ENCODE measurements at places on chromosomes 2 and 18.

DNA sequence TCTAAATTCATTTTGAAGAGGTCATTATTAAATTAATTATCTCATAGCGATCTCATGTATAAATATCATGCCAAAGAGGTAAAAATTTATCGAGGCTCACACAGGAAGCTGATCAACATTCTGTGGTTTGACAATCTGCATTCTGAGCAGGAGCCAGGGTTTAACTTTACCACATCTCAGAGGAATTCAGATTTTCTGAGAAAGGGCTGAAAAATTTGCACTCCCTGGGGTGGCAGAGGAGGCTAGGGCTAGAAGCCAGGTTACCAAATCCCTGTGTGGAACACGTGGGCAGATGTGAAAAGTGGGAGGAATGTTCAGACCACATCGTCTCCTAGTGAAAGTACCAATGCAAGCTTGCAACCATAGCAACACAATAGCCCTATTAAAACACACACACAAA is 63.5 kb upstream of the CTLA4 start:
- peak; percentile 46 for DNase-seq

GRCh38 chr18:12410081-12410481 is 2.4 kb downstream of the PRELID3A start:
- DNase-seq = no peak

GRCh38 chr2:239824046-239824694 is 201.0 kb downstream of the NDUFA10 start:
- no peak for DNase-seq

- DNase-seq = no peak
These were observed 127.6 kb downstream of the TDRD15 start for GRCh38 chr2:21251216-21251980.

- DNase-seq = no peak
These were observed 77.5 kb downstream of the OSBPL6 start for GRCh38 chr2:178271629-178272333.

- DNase-seq = no peak
These were observed 25.4 kb downstream of the CHRNA1 start for GRCh38 chr2:174738841-174739240.

DNA sequence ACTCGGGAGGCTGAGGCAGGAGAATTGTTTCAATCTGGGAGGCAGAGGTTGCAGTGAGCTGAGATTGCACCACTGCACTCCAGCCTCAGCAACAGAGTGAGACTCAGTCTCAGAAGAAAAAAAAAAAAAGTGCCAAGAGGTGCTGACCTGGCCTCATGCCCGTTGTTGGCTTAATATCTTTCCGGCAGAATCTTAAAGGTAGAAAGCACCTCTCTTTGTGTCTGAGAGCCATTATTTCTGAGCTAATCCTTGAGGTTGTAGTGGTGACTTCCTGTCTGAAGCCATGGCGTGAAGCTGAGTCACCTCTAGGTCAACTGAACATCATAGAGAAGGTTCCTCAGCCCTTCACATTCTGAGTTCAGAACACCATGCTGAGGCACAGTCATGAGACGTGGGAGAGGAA is 60.4 kb downstream of the WDSUB1 start:
- DNase-seq = peak; percentile 19

DNA sequence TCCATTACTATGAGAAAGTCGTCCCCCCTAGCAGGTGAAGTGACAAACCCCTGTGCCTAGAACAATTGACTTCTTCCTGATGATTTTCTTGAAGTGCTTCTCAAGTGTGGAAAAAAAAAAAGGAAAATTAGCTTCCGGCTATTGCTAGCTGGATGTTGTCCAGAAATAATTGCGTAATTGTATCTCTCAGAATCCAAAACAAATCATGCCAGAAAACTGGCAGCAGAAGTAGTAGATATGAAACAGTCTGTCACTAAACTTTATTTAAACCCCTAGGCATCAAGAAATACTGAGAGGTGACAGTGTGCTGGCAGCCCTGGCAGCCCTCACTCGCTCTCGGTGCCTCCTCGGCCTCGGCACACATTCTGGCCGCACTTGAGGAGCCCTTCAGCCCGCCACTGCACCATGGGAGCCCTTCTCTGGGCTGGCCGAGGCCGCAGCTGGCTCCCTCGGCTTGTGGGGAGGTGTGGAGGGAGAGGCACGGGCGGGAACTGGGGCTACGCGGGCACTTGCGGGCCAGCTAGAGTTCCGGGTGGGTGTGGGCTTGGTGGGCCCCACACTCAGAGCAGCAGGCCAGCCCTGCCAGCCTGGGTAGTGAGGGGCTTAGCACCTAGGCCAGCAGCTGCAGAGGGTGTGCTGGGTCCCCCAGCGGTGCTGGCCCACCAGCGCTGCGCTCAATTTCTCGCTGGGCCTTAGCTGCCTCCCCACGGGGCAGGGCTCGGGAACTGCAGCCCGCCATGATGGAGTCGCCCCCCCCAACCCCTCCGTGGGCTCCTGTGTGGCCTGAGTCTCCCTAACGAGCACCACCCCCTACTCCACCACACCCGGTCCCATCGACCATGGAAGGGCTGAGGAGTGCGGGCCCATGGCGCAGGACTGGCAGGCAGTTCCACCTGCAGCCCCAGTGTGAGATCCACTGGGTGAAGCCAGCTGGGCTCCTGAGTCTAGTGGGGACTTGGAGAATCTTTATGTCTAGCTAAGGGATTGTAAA is 80.5 kb upstream of the ABCA12 start:
- no peak for DNase-seq

- DNase-seq = no peak
These were observed 40.9 kb downstream of the NRP2 start for GRCh38 chr2:205723179-205723578.

DNA sequence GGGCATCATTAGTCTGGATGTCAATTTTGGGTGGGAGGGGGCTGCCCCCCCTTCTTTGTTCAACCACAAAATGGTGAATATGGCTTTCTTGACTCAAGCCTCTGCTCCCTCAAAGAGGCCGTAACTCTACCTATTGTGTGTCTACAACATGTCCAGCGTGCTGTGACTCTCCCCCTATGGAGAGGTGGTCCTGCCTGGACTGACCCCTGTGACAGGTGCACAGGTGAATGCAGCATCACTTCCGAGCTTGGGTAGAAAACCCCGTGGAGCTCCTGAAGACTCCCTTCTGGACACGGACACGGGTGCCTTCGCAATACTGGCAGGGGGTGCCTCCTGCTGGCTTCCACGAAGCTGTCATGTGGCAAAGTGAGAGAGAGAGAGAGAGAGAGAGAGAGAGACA is 397.8 kb downstream of the GALR1 start:
- no peak for DNase-seq

- no peak for DNase-seq
These were observed 115.1 kb downstream of the ACKR3 start for GRCh38 chr2:236684504-236685256.

DNA sequence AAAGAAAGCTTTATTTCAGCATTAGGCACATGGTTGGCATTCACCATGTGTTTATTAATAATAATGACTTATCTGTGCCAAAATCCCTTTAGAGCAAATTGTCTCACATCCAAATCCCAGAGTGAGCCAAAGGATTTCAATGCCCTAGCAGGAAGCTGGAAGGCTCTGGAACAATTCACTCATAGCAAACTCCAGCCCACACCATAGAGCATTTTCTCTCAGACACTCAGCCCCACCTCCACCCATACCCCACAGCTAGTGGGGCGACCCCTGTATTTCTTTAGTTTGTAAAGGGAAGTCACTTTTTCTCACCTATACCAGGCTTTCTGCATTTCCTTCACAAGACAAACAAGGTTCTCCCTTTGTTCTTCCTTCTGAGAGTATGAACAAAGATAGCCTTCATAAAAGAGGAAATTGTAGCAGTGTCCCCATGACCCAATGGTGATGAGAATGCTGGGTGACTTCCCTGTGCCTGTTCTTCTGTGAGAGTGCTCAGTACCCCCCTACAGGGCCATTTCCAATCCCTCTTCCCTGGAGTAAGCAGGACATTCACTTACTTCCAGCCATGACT is 100.1 kb upstream of the APCDD1 start:
- DNase-seq = no peak

Data from stimulated activated CD4-positive, alpha-beta T cell treated with anti-CD3 and anti-CD28 coated beads, Interleukin-1b, Interleukin-23, amount 100 ng/mL, for 48 hours (primary cell).